ENCODE measurements at places on chromosomes 6 and 20.

DNA sequence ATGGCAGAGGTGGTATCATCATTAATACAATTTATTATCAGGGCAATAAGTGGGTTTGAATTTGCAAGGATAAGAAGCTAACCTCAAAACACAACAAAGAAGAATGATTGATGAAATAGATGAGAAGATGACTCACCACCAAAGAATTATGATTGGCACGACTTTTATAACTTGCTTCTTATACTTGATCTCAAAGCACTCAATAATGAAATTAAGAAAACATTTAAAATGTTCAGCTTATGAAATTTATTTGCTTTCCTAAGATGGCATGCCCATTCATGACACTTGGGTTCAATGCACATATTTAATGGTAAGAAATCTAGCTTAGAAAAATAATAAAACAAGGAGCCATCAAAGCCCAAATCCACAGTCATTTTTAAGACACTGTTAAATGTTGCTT is 477.5 kb downstream of the GJA1 start:
- DNase-seq, result no peak

GRCh38 chr6:11714116-11714797 is 64.3 kb downstream of the ADTRP start:
- DNase-seq, result peak; percentile 38

DNA sequence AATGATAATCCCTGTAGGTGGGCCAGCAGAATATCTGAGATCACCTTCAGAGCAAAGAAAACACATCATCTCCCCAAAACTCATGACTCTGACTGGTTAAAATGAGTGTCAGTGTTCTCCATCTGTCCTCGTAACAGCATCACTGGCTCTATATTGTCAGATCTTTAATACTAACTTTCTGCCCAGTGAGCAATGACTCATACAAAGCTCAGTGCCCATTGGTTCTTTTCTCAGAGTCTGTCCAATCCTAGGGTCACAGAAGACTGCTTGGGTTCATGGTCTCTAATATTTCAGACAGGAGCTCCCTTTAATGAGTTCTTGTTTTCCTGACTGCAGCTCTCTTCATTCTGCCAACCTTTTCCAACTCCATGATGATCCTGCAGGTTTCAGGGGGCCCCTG is 36.4 kb downstream of the HLA-DPB1 start:
- no peak for DNase-seq

GRCh38 chr6:25925876-25926275 is 4.6 kb downstream of the SLC17A2 start:
- no peak for DNase-seq

DNA sequence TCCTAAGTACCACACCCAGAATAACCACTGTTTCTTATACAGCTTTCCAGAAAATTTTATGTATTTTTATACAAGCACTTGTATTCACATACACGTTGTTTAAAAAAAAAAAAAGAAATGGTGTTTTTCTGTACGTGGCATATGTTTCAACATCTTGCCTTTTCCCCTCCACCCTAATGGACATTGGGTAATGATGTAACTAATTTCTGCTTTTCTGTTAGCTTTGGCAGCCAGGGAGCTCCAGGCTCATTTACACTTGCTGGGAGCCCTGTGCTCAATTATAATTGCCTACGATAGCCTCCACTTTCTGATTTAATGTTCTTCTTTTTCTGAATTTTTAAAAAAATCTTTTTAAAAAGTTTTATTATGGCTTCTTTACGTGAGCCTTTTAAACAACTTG is 352.4 kb downstream of the UTRN start:
- DNase-seq, result no peak

DNA sequence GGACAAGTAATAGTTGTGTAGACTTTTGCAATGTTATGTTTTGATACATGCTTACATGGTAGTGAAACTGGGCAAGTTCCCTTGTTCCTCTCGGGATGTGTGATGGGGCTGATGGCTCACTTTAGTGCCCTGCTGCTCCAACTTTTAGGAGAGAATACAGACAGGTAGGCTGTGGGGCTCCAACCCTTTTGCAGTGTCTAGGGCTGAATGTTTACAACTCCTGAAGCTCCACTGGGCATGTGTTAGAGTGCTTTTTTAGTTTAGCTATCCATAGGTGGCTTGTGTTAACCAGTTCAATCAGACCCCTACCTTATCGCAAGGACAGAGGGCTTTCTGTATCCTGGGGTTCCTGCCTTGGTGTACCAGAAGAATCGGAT is 33.8 kb downstream of the SERPINB6 start:
- no peak for DNase-seq

- no peak for DNase-seq
These were observed 306.5 kb upstream of the MAP3K7 start for GRCh38 chr6:90893400-90893799.

GRCh38 chr6:31979238-31979898 is 2.5 kb upstream of the C4A start:
- DNase-seq, result no peak

GRCh38 chr6:170175644-170176135 is 115.2 kb downstream of the DLL1 start:
- no peak for DNase-seq

DNA sequence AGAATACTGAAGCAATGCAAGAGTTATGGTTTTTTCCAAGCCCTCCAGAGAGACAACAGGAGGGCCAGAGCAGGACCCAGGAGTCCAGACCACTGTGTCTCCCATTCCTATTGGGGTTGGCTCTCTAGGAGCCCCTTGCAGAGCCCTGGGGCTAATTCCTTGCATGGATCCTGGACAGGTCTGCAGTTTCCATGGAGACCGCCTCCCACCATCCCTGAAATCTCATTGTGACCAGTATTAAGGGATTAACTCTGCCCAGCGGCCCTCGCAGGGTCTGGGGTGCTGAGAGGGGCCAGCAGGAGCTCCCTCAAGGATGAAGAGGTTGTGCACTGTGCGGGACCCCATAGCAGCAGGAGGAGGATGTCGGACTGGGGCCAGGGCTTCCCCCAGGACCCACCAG is 34.8 kb downstream of the HNF4A start:
- no peak for DNase-seq

DNA sequence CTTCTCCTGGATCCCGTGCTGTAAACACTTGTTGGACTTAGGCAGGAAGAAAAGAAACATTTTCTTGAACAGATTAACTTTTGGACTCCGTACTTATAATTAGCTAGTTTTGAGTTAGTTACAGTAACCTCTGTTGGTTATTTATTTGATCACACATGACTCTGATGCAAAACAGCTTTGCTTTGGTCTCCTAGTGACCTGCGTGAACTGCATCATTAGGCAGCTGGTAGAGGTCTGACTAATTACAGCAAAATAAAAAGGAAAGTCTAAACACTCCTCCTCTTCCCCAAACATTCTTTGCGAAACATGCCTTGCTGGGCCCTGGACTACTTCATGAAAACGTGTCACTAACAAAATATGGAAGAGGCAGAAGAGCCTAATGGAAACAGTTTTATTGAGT is 61.1 kb upstream of the ZFP64 start:
- no peak for DNase-seq

- no peak for DNase-seq
These were observed 139.1 kb upstream of the DTNBP1 start for GRCh38 chr6:15801912-15802311.

DNA sequence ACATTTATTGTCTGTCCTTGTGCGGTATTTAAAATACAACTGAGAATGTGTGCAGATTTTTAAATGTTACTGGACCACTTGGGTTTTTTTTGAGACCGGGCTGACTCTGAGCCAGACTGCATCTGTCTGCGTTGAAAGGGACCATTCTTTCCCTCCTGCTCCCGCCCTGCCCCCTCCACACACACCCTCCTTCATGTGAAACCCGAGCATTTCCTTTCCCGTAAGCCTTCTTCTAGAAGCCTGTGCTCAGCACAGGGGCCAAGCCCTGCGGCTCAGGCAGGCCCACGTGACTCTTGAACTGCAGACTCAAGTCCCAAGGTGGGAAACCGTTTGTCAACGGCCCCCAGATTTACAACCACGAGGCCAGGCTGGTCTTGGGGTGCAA is 82.7 kb upstream of the FOXC1 start:
- DNase-seq, result no peak

DNA sequence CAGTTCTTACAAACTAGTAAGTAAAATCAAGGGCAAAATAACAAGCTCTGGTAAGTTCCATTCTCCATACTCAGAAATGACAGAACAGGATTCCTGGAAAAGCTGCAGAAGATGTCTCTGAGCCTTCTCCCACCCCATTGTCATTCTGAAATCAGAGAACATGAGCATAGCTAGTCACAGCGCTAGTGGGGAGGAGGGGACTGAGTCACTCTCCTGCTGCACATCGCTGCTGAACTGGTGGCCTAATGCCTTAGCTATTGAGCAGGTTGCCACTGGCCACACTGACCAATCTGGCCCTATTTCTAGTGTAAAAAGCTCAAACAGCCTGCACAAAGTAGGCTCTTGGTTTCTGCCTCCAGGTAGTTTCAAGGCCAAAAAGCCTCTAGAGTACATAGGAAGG is 26.1 kb upstream of the RIPPLY2 start:
- no peak for DNase-seq

- no peak for DNase-seq
These were observed 54.9 kb downstream of the CDH22 start for GRCh38 chr20:46253391-46253790.

- DNase-seq, result no peak
These were observed 303.9 kb upstream of the SGK1 start for GRCh38 chr6:134621858-134622257.

DNA sequence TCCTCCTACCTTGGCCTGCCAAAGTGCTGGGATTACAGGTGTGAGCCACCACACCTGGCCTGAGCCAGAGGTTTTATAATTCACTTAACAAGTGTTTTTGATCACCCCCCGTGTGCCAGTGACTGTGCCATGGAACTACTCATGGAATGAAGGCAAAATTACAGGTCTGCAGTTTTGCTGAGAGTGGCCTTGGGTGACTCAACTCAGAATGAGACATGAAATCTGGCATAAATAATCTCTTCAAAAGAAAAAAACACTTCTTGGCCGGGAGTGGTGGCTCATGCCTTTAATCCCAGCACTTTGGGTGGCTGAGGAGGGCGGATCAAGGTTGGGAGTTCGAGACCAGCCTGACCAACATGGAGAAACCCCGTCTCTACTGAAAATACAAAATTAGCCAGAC is 166.9 kb upstream of the SALL4 start:
- DNase-seq, result no peak

GRCh38 chr20:48625136-48625900 is 202.5 kb downstream of the PREX1 start:
- DNase-seq, result no peak

DNA sequence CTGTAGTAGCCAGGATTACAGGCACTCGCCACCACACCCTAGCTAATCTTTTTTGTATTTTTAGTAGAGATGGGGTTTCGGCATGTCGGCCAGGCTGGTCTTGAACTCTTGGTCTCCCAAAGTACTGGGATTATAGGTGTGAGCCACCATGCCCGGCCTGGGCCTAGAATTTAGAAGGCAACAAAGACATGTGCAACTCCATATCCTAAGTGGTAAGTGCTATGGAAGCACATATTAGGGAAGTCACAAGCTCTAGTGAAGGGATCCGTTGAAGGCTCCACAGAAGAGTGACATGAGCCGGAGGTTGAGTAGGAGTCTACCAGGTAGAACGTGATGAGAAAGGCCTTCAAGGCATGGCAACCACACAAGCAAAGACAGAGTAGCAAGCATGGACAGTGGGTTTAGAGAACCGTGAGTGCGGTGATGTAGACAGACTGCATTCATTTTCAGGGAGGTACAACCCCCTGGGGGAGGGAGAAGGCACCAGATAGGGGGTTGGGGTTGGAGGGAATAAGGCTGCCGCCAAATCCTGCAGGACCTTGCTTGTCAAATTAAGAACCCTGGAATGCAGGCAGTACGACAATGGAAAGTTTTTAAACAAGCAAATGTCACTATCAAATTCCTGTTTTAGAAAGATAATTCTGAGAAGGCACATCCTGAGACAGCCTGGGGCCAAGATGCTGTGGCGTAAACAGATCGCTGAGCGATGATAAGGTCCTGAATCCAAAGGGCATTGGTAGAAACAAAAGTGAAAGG is 50.2 kb downstream of the ARHGAP18 start:
- DNase-seq, result no peak

- DNase-seq, result no peak
These were observed 32.0 kb downstream of the QKI start for GRCh38 chr6:163446549-163446948.

DNA sequence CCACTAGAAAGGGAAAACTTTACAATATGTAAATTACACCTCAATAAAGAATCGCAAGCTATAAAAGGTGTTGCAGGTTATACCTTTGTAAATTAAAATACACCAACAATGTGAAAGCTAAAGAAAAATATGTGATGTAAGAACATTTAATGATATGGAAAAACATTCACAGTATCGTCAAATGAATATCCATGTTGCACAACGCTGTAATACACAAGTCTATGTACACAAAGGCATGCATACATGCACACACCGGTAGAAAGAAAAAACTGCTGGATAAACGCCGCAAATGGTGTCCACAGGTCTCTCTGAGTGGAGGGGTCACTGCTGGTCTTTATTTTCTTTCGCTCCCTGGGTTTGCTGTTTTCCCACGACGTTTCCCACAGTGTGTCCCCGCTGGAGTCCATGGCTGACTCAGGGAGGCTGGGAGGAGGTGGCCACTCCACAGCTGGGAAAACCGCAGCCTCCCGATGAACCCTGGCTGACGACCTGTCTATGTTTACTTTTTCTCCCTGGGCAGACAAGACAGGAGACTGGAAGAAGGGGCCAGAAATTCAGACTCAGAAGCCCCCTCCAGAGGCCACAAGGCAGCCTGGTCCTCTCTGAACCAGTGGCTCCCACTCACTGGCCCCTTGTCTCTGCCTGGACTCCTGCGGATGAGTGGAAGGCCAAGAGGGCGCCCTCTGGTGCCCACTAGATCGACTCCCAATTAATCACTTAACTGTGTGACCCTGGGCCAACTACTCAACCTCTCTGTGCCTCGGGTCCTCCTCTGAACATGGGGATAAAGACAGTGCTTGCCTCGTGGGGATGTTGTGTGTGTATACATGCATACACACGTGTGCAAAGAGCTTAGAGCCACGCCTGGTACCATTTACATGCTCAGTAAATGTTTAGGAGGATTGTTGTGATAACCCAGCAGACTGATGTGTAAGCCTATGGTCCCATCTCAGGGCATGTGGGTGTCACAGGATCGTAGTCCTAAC is 12.8 kb upstream of the BPI start:
- no peak for DNase-seq

DNA sequence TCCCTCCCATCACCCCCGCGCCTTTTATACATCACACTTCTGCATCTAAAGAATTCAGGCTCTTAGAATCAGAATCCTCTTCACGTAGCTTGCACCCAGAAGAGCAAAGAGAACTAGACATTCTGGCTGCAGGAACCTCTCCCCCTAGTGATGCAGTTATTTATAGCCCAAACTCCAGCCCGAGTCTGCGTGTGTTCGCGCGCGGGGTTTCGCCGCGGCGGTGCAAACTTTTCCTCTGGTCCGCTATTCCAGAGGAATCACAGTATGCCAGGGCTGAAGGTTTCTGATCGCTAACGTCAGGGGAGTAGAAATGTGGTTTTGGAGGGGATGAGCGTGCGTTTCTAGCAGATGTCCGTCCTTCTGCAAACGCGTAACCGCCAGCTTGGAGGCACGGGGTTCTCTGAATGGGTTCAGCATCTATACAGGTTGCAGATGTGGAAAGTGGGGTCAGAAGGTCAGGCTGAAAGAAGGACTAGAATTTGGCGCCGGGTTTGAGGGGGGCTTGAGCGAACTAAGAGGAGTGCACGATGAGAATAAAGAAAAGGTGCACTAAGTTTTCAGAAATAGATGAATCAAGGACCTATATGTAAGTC is 1.8 kb downstream of the EPHA7 start:
- DNase-seq, result no peak

All from stimulated activated CD4-positive, alpha-beta T cell treated with anti-CD3 and anti-CD28 coated beads, Interleukin-12 subunit alpha, Interleukin-12 subunit beta, amount 100 ng/mL, for 48 hours (primary cell).